ENCODE measurements at places on chromosomes 6 and 20.

- no peak for DNase-seq
These were observed 58.9 kb downstream of the THBS2 start for GRCh38 chr6:169194737-169195136.

DNA sequence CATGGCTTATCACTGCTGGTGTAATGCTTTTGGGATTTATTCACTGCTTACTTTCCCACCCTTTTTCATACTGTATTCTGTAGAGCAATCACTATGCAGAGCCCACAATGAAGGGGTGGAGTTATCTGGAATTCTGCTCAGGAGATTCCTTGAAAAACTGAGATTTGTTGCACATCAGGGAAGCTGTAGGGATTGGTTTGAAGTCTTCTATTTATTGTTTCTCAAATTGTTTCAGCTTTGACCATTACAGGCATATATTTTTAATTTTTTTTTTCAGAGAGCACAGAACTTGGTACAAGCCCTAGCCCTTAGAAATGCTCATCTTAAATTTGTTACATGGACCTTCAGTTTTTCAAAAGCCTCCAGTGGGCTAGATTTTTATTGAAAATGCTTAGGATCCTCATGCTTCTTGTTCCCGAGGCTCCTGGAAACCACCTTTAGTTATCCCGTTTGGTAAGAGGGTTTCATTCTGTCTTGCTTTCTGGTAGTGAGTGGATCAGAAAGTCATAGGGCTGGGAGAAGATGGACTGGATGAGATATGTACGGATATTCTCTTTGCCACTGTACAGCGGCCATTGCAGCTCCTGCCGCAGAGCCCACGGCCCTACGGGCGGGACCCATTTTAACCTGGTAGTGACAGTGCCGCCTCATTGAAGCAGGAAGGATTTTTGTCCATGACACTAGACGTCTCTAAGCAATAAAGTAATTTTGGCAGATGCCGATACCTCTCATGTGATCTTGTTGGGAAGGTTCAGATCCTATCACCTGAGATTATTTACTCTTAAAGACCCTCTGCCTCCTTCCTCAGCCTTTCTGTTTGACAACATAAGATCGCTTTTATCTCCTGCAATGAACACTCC, 45.3 kb upstream of the ZNF184 start:
- peak; percentile 23 for DNase-seq

GRCh38 chr6:11341867-11342266, 109.4 kb upstream of the NEDD9 start:
- no peak for DNase-seq

GRCh38 chr6:150336299-150336698, 32.5 kb upstream of the IYD start:
- peak; percentile 37 for DNase-seq

DNA sequence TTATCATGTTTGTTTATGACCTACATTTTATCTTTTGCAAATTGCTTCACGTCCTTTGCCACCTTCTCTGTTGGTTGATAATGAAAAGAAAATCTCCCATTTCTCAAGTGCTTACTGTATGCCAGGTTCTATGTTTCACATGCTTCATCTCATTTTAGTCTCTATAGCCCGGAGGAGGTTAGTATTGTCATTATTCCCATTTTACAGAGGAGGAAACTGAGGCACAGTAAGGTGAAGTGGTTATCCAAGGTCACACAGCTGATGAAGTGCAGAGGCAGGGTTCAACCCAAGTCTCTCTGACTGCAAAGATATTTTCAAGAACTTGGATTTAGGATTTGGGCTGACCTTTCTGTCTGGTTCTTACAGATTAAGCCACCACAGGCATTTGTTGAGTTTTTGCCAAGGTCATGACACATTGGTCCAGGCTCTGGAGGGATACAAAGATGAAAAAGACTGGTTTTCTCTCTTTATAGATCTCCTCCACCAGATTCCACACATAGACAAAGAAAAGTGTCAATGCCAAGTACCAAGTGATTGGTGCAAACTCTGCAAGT, 20.6 kb downstream of the CNBD2 start:
- DNase-seq: no peak

DNA sequence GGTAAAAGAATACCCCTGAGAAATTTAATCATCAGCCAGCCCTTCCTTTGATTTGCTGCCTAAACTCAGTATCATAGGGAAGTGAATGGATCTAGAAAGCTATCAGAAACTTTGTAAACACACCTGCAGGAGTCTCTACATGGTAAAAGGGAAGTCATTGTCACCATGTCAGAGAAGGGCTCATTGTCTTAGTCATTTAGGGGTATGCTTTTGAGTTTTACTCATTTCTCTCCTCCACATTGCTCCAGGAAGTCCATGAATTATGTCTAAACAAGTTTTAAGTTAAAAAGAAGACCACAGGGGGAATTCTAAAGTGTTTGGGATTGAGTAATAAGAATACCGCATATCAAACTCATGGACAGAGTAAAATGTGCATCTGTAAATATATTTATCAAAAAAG, 2.5 kb downstream of the SLC17A1 start:
- DNase-seq: no peak

DNA sequence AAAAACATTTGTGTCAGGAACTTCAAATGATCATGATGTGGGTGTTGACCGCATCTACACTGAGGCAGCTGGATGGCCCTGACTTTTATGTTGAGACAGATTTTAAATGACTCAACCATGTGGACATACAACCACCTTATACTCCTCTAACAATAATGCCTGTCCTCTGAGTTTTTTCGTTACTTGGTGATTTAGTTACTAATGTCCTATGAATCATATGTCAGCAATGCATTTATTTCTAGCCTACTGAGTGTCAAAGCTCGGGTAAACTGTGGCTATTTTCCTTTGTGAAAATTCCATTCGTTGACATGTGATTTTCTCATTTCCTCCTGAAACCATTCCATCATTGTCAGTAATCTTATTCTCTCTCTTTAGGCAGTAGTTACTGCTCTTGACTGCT, 38.9 kb upstream of the NKX2-4 start:
- DNase-seq: no peak

DNA sequence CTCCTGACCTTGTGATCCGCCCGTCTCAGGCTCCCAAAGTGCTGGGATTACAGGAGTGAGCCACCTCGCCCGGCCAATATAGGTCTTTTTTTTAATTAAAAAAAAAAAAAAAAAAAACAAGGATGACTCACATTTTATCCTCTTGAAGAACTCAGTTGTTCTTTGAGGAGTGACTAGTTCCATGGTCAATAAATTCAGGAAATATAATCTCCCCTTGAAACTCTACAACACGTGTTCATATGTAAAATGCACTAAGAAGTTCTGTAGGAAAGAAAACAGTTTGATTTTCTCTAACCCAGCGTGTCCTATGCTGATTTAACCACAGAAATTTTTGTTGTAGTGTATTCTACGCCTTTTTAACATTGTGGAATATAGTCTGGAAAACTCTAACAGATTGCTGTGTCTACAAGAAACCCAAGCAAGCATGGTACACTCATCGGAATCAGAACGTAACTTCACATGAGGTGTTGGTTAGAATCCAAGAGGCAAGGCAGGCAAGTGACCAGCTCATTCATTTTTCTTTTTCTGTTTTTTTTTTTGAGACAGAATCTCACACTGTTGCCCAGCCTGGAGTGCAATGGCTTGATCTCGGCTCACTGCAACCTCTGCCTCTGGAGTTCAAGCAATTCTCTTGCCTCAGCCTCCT, 79.0 kb upstream of the ZNF217 start:
- no peak for DNase-seq

GRCh38 chr6:134878136-134878535, 71.8 kb downstream of the ALDH8A1 start:
- no peak for DNase-seq
